PC-3 (cell line): ENCODE measurements at places on chromosomes 16 and 17. TPM values are rescaled to one million over a fixed set of nuclear protein-coding genes. Genes with fewer than 3 reads are reported as not detected.

The C16orf96 gene
- not detected in 2 replicates for total RNA-seq

GRCh38 chr17:27701963-27702362, 71.0 kb downstream of the LGALS9 start:
- no peaks in the 10 kb centered on the region for H3K4me1 ChIP-seq
- H3K4me3 ChIP-seq = no peak overlapping the region
- no peak for DNase-seq
- no peak overlapping the region for H3K27ac ChIP-seq
- H3K27me3 ChIP-seq = no peaks in the 10 kb centered on the region

GRCh38 chr17:37300683-37301082, 75.1 kb upstream of the C17orf78 start:
- H3K36me3 ChIP-seq = no peaks in the 10 kb centered on the region
- H3K27me3 ChIP-seq = no peaks in the 10 kb centered on the region
- no peak for DNase-seq
- H3K4me3 ChIP-seq = no peak overlapping the region
- H3K27ac ChIP-seq = no peak overlapping the region

- no peaks in the 10 kb centered on the region for H3K4me1 ChIP-seq
- H3K36me3 ChIP-seq = no peaks in the 10 kb centered on the region; the same call in 1 of the 2 replicates
- H3K27ac ChIP-seq = no peak overlapping the region
- DNase-seq = no peak
- H3K4me3 ChIP-seq = no peak overlapping the region
Observed at GRCh38 chr17:81076141-81076679, 41.3 kb downstream of the BAIAP2 start.

DNA sequence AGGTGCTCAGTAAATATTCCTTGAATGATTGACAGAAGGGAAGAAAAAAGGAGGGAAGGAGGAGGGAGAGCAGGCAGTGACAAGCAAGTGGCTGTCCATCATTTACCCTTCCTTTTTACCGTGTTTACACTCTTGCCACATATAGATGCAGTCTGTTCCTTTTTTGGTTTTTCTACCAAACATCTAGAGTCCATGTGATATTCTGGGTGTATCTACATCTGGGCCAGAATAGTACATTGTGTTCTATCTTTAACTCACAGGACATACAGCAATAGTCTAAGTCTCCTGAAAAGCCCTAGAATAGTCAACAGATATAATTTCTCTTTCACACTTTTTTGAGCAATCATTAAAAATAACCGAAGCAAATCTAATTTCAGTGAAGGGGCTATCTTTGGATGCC, 33.5 kb downstream of the KCNJ2 start:
- H3K36me3 ChIP-seq = no peaks in the 10 kb centered on the region
- H3K27me3 ChIP-seq = peaks cover 12% of the 10 kb centered on the region; the same call in 1 of the 2 replicates
- DNase-seq = no peak
- H3K27ac ChIP-seq = no peak overlapping the region

GRCh38 chr17:41178341-41178740, 320 bp upstream of the KRTAP4-2 start:
- H3K4me1 ChIP-seq = peaks cover 4% of the 10 kb centered on the region; the same call in 1 of the 2 replicates
- DNase-seq = peak; percentile 43
- no peak overlapping the region for H3K4me3 ChIP-seq
- H3K27ac ChIP-seq = no peak overlapping the region
- no peaks in the 10 kb centered on the region for H3K36me3 ChIP-seq
- no peaks in the 10 kb centered on the region for H3K27me3 ChIP-seq

- no peak overlapping the region for H3K27ac ChIP-seq
- H3K4me3 ChIP-seq = no peak overlapping the region
- DNase-seq = no peak
Observed at GRCh38 chr17:44934745-44935105, 12.8 kb downstream of the KIF18B start.

DNA sequence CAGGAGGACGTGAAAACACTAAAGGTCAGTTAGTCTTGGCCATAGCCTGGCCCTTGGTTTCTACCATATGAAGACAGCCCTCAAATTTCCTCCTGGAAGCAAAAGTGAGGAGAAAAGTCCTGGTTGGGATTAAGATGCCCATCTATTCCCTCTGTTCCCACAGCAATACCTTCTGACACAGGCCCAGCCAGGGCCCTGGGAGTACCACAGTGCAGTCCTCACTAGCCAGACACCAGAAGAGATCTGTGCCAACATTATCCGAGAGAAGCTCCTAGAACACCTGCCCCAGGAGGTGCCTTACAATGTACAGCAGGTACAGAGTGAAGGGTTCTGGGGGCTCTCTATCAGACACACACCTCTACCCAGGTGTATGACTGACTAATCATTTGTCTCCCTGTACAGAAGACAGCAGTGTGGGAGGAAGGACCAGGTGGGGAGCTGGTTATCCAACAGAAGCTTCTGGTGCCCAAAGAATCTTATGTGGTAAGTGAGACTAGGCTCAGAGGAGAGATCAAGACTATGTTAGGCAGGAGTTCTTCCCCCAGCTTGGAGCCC, 4.1 kb downstream of the ERAL1 start:
- H3K27me3 ChIP-seq = no peaks in the 10 kb centered on the region
- DNase-seq = no peak
- H3K4me1 ChIP-seq = 0 out of 2 replicates have a peak, but pooled peaks cover 4% of the 10 kb centered on the region
- no peak overlapping the region for H3K4me3 ChIP-seq
- H3K36me3 ChIP-seq = no peaks in the 10 kb centered on the region; the same call in none of the 2 replicates
